ENCODE measurements at places on chromosomes 12 and 14.
A peak's percentile ranks its signal among the peaks of the same experiment; 100 is the strongest.

- no peak for DNase-seq
Measured at GRCh38 chr14:102826751-102827675, 49.8 kb downstream of the TRAF3 start.

- no peak for DNase-seq
Measured at GRCh38 chr12:51118706-51119105, 35.3 kb upstream of the CSRNP2 start.

- no peak for DNase-seq
Measured at GRCh38 chr12:22800332-22800731, 175.4 kb downstream of the ETNK1 start.

DNA sequence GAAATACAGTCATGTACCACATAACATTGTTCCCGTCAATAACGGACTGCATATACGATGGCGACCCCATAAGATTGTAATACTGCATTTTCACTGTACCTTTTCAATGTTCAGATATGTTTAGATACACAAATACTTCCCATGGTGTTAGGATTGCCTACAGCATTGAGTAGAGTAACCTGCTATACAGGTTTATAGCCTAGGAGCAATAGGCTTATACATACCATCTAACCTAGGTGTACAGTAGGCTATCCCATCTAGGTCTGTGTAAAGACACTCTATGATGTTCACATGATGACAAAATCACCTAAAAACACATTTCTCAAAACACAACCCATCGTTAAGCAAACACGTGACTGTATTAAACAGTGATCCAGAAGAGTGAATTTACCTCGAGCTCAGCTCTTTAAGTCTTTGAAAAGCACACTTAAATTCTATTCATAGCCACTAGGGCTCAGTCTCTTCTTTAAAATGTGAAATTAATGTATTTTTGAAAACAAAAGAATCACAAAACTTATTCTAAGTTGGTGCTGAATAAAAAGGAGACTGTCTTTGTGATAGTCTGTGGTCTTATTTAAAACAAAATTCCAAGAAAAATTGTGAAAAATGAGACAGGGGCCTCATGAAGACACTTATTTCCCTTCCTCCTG, 239.1 kb upstream of the ARID2 start:
- no peak for DNase-seq

DNA sequence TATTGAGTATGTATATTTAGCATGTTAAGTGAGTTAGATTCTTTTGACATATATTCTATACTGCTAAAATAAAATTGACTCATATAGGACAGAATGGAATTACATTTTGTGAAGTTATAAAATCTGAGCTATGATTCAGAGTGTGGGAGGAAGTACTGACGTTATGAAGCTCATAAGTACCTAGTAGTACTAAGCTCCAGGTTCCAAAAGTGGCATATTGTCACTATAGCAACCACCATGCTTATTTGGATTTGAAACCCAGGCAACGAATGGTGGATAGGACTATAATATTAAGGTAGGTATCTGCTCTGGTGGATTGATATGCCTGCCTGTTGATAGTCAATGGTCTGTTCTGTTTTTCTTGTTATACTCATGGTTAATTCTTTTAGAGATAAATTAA, 2.2 kb upstream of the FBXO33 start:
- no peak for DNase-seq

GRCh38 chr12:77949943-77950342, 119.2 kb downstream of the NAV3 start:
- DNase-seq: no peak

DNA sequence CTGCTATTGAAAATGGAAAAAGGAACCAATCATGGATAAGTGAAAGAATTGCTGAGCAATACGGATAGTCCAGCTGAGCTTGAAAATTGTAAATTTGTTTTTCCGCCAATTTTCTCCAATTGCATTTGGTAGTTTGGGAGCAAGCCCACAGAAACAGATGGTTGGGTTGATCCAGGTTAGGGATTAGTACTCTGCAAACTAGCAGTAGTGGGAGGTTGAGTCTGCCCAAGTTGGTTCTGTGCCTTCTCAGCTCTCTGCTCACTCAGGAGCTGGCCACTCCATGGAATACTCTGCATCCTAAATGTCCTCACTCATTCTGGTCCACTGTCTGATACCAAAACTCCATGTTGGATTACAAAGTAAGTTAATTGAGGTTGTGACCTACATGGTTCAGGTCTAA, 361.1 kb upstream of the ATP2B1 start:
- DNase-seq: no peak

- no peak for DNase-seq
Measured at GRCh38 chr14:61051051-61051450, 70.0 kb downstream of the SLC38A6 start.

DNA sequence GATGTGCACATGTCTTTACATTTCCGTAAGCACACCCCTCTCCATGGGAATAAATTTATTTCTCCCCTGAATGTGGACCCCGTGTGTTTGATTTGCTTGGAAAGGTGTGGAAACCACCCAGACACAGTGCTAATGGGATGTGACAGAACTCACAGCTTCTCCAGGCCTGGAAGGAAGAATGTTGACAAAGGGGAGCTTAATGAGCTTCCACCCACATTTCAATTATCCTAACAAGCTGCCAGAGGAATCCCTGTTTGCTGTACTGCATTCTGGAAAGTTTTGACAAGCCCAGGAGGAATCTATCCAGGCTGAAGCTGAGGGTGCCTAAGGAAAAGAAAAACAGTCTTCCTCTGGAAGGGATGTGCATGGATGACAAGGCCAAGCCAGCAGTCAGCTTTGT, 51.2 kb upstream of the CCDC60 start:
- DNase-seq: no peak

DNA sequence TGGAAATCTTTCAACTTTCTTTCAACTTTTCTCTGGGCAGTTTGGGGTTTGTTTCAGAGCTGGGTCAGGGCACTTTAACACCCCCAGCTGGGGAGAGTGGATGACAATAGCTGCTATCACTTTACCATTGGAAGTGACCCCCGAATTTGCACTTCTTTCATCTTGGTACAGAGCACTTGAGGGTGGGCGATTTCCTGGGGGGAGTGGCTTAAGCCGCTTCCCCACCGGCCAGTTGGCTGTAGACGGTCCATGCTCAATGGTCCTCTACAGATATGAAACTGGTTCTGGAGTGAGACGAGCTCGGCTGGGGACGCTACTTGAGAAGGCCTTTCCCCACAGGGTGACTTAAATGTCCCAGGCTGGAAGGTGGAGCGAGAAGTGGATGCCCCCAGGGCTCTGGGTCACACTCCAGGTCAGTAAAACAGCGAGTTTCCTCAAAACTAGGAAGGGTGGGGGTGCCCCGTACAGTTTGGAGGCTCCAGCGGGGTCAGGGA, at the start of gene VRTN:
Gene VRTN (plus strand): TSS at position 231 of the 494 bp plus-strand sequence. CDS start 8,313 bp downstream, outside the sequence.
- DNase-seq: no peak

DNA sequence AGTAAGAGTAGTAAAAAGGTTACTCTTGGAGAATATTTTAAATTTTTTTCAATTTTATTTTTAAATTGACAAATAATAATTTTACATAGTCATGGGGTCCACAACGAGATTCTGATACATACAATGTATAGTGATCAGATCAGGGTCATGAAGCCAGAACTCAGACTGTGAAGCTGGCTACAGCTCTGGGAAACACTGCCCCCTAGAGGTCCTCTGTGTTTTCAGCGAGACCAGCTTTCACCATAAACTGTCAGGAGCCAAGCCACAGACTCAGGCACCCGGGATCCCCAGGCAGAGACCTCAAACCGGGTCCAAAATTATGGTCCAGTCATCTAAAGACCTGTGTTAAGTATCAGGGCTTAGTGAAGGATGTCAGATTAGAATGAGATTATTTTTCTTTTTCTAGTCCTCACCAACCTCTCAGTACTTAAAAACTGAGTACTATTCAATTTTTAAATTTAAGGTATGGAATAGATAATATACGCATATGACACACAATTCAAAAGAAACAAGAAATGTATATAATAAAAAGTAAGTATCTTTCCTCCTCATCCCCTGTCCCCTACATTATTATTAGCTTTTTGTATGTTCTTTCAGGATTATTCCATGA, 397.1 kb downstream of the MDGA2 start:
- DNase-seq: peak; percentile 32

DNA sequence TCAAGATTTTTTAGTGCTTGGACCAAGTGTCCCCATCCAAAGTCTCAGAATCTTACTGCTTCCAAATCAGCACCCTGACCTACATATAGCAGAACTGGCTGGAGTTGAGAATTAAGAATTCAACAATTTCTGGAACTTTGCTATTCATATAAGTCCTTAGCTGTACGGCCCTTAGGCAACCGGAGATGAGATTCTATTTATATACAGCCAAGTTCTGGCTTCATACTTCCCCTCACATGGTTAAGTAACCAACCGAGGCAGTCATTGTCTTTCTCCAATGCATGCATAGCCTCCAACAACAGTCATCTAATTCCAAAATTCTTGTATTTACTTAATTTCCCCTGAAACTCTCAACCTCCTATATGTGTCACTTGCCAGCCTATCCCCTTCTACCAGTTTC, 76.6 kb downstream of the SINHCAF start:
- no peak for DNase-seq

DNA sequence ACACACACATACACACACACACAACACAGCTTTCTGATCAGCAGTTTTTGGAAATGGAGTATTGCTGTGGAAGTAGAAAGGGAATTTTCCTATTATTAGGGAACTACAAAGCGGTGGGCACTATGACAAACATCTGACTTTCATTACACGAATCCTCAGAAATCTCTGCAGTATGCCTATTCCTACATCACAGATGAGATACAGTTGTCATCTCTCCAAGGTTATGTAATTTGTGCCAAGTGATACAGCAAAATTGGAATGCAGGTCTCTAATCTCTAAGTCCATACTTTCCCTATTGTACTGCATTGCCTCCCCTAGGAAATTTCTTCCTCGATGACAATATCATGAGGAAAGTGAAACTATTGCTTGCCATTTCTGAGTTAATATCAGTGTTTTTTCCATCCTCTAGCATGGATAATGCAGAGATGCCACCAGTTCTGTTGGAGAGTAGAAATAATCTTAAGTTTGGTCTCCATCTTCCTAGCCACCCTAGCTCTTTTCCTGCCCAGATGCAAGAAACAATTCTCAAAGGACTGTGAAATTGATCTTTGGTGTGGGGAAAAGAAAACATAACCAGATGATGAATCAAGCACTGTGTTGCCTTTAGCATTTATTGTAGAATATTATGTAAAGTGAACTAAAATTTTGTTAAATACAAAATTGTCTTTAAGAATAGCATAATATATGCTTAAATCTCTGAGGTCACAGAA, 94.7 kb downstream of the ERGIC2 start:
- DNase-seq: no peak

- DNase-seq: no peak
Measured at GRCh38 chr14:71403656-71404055, 496.4 kb downstream of the PCNX1 start.

- no peak for DNase-seq
Measured at GRCh38 chr14:28671425-28671824, 95.2 kb upstream of the FOXG1 start.

Measured in GM12891 (cell line).